ENCODE measurements at places on chromosomes 6 and 20.

- DNase-seq = no peak
Observed at GRCh38 chr6:54718541-54719023, 128.0 kb upstream of the FAM83B start.

DNA sequence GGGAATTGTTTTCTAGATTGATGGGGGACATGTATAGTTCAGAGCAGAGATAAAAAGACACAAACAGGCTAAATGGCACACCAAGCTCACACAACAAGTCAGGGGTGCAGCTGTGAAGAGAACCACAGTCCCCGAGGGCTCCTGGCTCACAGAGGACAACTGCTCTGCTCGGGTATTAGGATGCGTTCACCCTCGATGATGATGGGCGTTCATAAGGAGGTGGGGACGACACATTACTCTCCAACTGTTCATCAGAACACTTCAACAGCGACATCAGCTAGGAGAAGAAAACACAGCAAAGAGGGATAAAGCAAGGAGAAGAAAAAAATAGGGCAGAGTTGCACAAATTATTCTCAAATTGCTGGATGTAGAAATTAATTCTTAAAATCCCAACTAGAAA lies 174.8 kb upstream of the RREB1 start:
- DNase-seq = no peak

DNA sequence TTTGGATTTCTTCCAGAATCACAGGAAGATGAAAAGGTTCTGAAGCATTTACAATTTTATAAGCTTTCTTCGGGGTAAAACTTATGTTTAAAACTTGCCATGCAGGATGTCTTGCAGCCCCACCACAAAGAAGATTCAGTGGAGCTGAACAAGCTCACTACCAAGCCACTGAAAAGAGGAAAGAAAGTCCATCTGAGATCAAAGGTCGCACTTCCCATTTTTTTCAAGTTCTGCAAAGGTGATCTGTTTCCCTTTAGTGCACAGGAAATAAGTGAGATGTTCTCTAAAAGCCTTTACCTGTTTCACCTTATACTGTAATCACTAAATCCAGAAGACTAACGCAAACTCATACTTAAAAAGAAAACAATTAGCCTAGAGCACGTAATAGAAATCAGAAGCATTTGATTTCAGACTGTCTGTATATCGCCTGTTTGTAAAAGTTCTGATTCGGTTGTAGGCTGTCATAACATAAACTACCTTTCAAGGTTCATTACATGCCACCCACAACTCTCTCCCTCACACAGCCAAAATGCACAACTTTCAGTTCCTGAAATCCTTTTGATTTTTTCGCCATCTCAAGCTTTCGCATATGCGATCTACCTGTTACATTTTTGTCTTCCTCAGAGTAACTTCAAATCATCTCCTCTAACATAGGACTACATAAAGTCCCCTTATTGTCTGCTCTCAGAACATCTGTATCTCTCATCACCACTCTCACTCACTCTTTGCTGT lies 1.8 kb downstream of the ECHDC1 start:
- no peak for DNase-seq

GRCh38 chr6:21310568-21311140 lies 282.9 kb upstream of the SOX4 start:
- no peak for DNase-seq

DNA sequence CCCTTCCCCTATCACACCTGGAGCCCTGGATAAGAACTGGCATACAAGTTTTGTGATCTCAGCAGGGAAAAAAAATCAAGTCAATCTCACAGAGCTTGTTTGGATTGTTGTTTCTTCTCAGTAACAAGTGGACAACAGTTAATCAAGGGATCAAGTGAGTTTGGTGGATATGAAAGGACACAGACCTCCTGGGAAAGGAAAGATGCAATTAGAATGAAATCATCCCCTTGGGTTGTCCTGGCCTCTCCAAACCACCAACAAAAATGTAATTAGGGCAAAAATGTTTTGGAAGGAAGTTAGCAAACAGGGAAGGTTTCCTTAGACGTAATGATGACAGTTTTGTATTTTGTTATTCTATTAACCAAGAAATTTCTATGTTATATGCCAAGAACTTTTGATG lies 99.1 kb upstream of the PRDM1 start:
- no peak for DNase-seq

DNA sequence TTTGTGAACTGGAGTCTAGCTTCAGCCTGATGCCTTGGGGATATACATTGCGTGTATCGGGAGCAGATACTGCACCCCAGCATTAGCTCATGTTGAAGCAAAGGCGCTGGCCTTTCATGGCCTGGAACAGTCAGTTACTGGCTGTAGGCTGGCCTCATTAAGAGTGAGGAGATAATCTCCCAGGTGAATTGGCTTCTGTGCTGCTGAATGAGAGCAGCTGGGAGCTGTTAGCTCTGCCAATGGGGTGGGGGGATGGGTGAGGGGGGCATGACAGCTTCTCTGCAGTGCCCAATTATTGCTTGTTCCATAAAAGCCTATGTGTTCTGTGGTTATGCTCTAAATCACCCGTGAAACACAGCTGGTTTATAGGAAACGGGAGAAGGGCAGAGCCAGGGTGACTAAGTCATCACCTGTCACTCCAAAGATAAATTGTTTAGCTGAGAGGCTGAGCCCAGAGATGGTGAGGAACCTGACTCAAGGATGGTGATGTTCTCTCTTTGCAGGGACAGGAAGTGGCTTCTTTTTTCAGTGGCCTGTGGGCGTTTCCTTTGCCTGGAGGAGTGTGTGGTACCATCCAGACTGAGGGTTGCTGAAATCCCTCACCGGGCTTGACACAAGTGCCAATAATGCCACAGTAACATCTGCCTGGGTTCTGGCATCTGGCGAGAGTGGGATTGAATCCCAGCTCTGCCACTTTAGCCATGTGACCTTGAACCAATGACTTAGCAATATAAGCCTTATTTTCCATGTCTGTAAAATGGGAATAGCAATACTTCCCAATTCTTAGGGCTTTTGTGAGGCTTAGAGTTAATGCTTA lies 170.8 kb downstream of the BCAS1 start:
- DNase-seq = peak; percentile 91

GRCh38 chr6:106014955-106015354 lies 71.2 kb upstream of the PRDM1 start:
- no peak for DNase-seq

DNA sequence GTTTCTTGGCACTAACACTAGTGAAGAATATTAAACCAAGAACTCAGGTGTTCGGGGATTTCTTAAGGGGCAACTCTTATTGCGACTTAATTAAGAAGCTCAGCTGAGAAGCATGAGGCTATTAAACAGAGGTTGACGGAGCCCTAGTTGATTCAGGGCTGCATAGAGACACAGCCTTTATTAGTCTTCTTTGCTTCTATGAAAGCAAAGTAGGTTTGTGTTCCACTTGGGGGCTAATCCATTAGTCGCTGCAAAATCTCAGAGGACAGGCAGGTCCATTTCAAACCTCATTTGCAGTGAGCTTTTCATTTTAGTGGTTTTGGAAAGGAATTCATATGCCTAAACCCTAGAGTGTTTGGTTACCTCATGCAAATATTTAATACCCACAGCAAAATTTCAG lies 506.6 kb upstream of the SULF2 start:
- DNase-seq = no peak

DNA sequence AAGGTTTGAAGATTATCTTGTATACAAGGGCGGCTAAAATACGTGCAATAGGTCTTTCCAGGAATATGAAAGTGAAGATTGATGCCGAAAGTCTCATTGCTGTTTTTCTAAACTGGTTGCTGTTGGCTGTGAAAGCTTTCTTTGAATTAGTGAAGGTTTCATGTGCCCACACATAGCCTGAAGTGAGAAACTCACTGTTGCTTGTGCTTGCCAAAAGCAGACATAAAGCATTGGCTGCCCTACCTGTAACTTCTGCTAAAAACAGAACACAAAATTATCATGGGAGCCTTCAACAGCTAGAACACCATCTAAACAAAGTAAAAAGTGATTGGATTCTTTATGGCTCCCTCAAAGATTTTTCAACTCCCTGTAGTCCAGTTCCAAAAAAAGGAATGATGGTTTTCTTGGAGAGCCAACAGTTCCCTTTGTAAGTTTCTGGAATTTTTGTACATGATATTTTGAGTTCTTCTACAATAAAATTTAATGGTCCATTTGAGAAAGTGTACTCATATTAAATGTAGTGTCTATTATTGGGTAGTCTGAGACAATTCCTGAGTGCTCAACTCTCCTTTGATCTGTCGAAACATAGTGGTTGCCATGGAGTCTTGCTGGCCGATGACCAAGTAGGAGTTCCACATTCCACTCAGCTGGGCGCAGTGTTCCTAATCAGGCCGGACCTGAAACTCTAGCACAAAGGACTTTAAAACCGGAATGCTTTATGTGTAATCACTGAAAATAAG lies 68.5 kb downstream of the PLEKHG1 start:
- peak; percentile 7 for DNase-seq

- DNase-seq = no peak
Observed at GRCh38 chr6:34523441-34524206, 32.5 kb downstream of the SPDEF start.

DNA sequence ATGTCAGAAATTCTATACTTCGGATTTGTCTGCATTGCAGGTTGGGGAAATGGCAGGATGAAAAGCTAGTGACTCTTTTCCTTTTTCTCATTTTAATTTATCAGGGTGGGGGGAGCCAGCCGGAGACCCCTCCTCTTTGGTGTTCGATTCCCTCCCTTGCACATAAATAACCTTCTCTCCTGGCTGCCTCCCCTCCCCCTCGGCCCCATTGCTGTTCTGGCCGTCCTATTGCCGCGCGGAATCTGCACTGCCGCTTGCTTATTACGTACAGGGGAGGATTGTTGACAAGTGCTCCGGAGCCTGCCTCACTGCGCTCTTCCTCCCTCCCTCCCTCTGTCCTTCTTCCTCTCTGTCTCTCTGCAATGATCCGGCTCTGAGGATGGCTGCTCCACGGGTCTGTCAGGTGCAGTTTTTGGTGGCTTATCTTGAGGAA lies 154.7 kb downstream of the JARID2 start:
- peak; percentile 52 for DNase-seq

GRCh38 chr6:143293523-143293922 lies 157.0 kb downstream of the ADAT2 start:
- no peak for DNase-seq

DNA sequence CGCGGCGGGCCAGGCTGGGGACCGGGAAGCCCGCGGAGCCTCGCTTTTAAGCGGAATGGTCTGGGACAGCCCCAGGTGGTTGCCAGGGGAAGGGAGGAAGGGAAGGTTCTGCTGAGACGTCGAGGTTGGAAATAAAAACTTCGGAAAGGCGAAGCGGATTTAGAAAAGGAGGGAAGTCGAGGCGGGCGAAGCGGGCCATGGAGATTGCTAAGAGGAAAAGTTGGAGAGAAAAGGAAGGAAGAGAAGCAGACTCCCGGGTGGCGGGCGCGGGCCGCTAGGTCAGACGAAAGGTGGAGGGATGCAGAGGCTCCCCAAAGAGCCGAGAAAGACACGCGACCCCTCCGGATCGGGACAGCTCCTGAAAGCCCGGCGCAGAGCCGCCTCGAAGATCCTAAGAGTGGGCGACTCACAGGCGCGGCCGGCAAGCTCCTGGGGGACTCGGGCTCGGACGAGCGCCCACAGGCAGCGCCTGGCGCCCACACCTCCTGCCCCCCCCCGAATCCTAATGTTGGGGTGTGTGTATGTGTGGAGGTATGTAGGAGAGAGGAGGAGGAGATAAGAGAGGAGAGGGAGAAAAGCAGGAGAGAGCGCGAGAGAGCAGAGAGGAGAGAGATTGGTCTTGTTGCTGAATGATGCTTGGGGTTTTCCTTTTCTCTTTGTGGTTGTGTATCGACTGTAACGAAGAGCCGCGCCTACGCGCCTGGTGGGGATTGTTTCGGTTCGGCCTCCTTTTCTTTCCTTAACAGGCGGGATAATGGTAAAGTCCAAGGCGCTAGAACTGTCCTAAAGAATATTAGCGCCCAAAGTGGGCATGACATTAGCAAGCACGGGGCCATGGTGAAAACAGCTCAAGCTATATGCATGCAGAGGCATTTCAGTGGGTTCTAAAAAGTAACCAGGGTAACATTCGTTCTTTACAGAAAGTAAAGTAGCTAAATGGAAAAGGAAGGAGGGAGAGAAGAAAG lies 1.5 kb downstream of the TFAP2B start:
- DNase-seq = no peak

DNA sequence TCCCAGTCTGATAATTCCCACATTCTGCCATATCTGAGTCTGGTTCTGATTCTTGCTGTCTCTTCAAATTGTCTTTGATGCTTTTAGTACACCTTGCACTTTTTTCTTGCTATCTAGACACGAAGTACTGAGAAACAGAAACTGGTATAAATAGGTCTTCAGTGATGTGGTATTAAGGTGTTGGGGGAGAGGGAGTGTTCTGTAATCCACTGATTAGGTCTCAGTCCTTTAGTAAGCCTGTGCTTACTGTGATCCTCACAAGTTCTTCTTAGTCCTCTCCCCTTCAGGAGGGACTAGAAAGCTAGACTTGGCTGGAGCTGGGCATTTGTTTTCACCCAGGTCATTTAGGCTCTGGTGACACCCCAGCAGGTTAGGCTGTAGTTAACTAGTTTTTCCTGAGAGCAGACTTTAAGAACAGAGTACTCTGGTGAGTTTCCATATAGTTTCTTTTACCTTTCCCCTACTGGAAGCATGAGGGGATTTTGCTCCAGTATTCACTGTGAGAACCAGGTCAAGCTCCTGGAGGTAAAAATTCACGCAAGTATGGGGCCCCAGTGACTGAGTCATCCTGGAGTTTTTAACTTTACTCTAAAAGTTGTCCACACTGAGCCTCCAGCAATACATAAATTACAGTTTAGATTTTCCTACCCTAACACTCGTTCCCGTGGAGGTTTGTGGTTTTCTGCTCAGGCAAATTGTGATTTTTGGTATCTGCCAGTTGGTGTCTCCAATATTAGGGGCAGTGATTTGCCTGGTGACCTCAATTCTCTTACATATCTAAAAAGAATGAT lies 154.6 kb downstream of the CDKAL1 start:
- DNase-seq = peak; percentile 23

- DNase-seq = no peak
Observed at GRCh38 chr6:89221971-89222711, 5.0 kb upstream of the GABRR1 start.

GRCh38 chr6:2962636-2963035 lies 8.7 kb downstream of the SERPINB6 start:
- no peak for DNase-seq

GRCh38 chr20:49052334-49052733 lies 6.2 kb downstream of the CSE1L start:
- no peak for DNase-seq

- no peak for DNase-seq
Observed at GRCh38 chr6:20909621-20910020, 375.4 kb downstream of the CDKAL1 start.

DNA sequence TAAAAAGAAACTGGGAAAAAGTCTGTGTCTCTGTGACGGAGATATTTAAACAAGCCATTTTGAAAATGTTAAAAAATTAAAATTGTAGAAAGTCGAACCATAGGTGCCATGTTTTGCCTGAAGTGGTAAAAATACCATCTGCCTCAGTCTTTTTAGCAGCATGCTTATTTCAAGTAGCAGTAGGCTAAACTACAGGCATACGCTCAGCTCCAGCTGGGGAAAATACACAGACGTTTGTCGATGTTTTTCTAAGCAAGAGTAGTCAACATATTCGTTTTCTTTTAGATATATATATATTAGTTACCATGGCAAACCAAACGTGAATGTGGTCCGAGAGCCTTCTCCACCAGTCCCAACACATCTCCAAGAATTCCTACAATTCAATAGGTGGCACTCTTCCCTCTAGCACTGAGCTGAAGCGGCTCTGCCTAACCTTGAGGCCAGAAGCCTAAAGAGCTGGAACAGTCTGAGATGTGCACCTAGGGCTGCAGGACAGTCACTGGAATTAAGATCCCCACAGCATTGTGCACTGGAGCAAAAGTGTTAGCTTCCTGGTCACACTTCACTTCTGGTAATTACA lies 70.2 kb upstream of the BEND3 start:
- no peak for DNase-seq

GRCh38 chr20:62400021-62400420 lies 7.1 kb downstream of the CABLES2 start:
- no peak for DNase-seq

Data from activated CD4-positive, alpha-beta T cell treated with anti-CD3 and anti-CD28 coated beads, Interleukin-2, Interleukin-6, amounts not matched to agents 100 ng/mL and 50 ng/mL, durations not matched to agents 16 hours and 8 hours (primary cell).